Activated CD8-positive, alpha-beta memory T cell treated with anti-CD3 and anti-CD28 coated beads for 1 hour (primary cell): ENCODE measurements at places on chromosomes 5 and 9.

- no peak for DNase-seq
Measured at GRCh38 chr5:129445379-129445778, 14.7 kb upstream of the ADAMTS19 start.

DNA sequence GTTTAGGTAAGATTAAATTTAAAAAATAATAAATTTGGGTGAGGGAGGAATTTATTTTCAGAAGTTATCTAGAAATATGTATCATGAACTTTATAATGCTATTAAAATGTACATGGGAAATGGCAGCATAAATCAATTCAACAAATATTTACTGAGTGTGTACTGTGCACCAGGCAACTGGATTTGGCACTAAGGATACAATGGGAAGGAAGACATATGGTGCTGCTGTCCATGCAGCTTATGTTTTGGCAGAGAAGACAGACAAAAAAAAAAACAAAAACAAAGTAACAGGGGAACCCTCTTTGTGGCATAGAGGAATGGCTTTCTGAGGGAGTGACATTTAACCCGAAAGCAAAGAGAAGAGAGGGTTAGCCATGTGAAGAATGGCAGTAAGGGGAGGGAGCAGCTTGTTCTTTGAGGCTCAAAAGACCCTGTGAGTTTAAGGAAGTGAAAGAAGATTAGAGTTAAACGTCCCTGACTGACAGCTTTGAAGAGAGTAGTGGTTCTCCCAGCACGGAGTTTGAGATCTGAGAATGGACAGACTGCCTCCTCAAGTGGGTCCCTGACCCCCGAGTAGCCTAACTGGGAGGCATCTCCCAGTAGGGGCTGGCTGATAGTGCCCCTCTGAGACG lies 23.9 kb downstream of the CNTRL start:
- DNase-seq = no peak

DNA sequence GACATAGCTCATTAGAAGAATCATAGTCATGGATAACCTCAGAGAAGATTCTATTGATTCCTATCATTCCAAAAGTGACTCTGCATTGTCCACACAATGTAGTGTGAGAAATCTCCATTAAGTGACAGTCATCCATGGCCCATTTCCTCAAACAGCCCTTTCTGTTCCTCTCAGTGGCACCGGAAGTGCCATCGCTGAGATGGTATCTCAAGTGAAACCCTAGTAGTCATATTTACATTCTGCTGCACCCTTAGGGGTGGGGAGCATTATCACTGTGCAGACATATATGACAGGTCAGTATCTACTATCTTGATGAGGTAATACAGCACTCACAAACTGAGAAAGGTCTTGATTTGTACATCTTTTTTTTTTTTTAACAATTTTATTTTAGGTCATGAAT lies 55.4 kb upstream of the MIER3 start:
- DNase-seq = no peak

DNA sequence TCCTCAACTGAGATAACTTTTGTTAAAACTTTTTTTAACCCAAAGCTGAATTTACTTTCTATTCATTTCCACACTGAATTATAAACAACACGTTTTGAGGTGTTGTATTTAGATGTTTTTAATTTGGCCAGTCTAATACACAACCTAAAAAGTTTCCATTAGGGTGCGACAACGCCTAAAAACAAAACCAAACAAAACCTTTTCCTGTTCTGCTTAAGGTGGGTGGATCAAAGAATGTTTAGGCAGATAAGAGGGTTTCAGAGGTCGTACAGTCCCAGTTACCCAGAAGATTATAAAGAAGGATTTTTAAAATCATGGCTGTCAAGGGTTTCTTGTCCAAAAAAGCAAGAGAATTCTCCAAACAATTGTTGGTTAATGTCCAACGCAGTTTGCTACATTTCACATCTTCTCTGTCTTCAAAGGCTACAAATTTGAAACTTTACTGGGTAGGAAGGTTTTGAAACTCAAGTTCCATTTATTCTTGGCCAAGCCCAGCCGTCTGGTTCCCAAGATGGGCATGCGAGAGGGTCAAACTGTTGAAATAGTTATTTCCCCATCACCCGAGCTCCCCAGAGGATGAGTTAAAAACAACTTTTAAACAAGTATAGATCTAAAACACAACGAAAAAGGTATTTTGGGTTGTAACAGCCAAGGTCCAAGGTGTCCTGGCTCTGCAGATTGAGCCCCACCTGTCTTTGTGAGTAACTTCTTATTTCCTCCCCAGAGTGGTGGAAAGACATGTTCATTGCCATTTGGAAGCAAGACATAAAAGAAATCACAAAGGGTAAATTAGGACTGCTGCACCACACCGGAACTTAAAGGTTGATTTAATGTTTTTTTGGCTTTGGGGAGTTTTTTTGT lies 122.8 kb upstream of the MAP3K1 start:
- no peak for DNase-seq

DNA sequence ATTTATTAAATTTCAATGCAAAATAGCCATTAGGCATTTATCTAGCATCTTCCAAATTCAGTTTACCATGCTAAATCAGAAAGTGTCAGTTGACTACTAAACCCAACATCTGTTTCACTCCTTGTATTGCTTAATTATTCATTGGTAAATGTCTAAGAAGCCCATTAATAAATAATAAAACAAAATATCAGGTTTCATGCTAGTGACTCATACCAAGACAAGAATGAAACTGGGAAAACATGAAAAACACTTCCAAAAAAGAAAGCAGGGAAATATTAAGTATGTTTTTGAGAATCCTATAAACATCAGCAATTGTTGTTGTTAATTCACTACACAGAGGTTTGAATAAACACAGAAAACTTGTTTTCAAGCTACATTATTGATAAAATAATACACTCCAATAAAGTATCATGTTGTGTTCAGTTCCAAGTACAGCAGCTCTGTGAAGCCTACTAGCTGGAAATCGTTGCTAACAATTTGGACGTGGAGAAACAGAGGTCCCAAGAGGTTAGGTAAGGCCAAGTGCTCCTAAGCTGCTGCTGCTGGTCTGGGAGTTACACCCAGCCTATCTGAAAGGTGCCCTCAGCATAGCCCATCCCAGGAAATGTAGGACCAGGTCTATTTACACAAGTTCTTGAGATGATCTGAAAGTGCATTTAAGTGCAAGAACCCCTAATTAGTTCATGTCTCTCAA lies 78.8 kb downstream of the GNAQ start:
- DNase-seq = no peak

- no peak for DNase-seq
Measured at GRCh38 chr9:107530679-107531078, 41.1 kb upstream of the KLF4 start.

DNA sequence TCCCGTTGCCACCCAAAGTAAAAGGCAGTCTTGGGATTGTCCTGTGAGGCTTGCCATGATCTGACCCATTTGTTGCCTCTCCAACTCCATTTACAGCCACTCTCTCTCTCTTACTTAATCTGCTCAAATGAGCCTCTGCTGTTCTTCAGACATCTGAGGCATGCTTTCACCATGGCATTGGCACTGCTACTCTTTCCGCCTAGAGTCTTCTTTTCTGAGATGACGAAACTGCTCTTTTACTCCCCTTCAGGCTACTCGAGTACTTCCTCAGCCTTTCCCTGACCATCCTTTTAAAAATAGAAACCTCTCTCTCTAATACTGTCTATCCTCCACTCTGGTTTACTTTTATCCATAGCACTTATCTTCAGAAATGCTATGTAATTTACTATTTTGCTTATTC lies 9.0 kb downstream of the FOCAD start:
- DNase-seq = no peak

DNA sequence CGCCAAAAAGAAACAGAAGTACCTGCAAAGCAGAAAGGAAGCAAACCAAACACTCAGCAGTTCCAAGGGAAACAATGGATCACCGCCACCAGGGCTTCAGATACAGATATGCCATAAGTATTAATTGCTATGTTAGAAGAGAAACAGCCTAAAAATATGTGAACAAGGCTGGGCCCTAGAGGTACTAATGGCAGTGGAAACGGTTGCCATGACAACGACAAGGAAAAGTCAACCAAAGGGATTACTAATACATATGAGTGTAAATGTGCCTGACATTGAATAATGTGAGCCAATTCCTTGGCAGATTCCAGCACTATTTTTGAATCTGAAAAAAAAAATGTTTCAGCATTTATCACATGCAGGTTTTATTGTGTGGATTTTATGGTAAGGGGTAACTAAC lies 75.0 kb downstream of the CAVIN4 start:
- no peak for DNase-seq

GRCh38 chr5:67267512-67268216 lies 71.1 kb upstream of the CD180 start:
- DNase-seq = no peak

GRCh38 chr9:133576031-133576874 lies 32.9 kb downstream of the FAM163B start:
- no peak for DNase-seq

GRCh38 chr9:6764523-6764922 lies 6.8 kb downstream of the KDM4C start:
- no peak for DNase-seq

- DNase-seq = no peak
Measured at GRCh38 chr5:135062216-135063055, 28.4 kb upstream of the PITX1 start.

GRCh38 chr9:124562328-124562727 lies 55.1 kb upstream of the NR5A1 start:
- no peak for DNase-seq

DNA sequence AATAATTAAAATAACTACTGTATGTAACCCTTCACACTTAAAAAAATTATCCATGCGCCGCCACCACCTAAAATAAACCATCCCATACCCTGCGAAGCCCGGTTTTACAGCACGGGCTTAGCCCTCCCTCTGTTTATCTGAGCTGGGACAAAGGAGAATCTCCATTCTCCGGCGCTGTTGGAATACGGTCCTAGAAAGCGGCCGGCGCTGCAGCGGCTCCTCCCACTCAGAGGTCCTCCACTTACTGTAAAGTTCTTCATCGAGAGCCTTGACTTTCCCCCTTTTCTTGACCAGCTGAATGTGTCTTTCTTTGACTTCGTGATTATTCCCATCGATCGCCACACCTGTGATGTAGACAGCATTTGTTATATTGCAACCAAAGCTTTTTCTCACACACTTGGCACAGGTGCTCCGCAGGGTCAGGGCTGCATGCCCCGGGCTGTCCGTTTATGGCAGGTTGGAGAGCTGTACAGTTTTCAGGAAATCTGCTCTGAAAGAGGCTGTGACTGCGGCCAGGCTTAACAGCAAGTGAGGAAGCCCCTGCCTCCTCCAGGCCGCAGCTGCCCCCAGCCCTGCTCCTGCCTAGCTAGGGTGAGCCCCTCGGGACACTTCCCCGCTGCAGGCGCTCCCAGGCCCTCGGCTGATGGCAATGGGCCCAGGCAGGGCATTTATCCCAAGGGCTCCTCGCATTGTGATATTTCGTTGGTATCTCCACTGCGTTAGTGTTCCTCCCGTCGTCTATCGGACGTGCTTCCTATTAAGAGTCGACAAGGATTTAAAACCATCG lies 16.7 kb downstream of the GFPT2 start:
- DNase-seq = no peak

DNA sequence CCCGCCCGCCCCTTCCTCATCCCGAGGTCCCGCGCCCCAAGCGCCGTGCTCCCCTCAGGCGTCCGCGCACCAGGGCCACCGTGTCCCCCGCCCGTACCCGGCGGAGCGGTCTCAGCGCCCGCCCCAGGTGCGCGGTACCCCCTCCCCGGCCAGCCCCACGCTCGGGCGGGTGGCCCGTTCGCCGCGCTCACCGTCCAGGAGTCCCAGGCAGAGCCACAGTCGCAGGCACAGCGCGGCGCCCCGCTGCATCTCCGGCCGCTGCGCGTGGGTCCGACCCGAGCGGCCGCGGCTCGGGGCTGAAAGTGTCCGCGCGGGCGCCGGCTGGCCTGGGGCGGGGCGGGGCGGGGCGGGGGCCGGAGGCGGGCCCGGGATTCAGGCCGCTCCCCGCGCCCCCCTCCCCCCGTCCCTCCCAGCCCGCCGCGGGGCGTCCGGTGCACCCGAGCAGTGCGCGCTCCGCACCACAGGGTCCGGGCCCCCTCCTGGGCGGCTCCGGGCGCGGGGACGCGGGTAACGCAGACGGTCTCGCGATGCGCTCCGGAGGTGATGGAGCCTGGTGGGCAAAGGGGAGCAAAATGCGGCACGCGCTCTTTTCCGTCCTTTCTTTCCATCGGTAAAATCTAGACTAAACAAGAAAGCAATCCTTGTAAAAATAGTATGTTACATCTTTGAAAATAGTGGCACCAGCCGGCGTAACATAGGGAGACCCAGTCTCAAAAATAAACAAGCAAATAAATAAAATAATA lies at the start of gene FLT4:
Gene FLT4, minus strand, starts transcription at position 304 of the 743 bp plus-strand sequence. Its CDS starts 55 bp downstream, at position 249.
- DNase-seq = no peak

DNA sequence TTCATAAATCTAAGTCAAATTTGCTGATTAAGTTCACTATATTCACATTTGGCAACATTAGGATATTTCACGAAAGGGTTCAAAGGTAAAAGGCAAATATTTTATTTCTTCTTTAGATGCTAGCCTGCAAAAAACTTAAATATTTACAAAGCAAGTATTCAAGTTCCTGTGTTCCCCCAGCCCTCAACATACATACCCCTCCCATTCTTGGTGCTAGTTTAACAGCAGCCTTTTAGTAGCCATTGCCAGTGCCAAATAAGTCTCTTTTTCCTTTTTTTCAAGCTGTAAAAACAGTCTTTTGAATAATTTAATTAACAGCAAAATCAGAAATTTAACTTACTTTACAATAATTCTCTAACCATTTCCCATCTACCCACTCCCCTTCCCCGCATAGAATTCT lies 288.5 kb upstream of the TMEM161B start:
- no peak for DNase-seq

GRCh38 chr5:88553986-88554385 lies 285.3 kb upstream of the TMEM161B start:
- DNase-seq = no peak

DNA sequence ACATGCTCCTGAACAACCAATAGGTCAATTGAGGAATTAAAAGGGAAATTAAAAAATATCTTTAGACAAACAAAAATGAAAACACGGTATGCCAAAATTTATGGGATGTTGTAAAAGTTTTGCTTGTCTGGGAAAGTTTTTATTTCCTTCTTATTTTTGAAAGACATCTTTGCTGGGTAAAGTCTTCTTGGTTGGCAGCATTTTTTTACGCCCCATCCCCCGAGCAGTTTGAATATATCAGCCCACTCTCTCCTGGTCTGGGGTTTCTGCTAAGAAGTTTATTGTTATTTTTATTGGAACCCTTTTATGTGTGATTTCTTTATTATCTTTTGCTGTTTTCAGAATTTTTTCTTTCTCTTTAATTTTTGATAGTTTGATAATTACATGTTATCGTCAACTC lies 16.3 kb downstream of the XRCC4 start:
- no peak for DNase-seq

GRCh38 chr9:126218359-126219125 lies 108.1 kb upstream of the MVB12B start:
- DNase-seq = no peak

DNA sequence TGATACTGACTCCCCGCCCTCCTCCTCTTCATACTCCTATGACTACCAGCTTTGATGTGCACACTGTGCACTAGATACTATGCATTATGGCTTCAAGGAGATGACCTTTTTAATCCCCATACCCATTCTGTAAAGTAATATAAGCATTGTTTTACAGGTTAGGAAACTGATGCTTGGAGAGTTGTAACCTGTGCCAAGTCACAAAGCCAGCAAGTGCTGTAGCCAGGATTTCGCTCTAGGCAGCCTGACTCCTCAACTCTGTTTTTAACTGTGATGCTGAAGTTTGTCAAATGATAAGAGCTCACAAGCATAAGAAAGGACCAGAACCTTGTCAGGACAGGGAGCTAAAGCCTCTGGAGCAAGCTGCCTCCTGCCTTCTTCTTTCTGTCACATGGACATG lies 461.3 kb downstream of the TMEM232 start:
- DNase-seq = no peak

GRCh38 chr5:135426102-135427082 lies 20.8 kb downstream of the DCANP1 start:
- no peak for DNase-seq

GRCh38 chr9:98045234-98046179 lies 11.0 kb upstream of the NANS start:
- DNase-seq = no peak
